ENCODE measurements at places on chromosomes 5 and 9.

GRCh38 chr9:112719241-112719691 is 1.3 kb upstream of the INIP start:
- no peak for DNase-seq

DNA sequence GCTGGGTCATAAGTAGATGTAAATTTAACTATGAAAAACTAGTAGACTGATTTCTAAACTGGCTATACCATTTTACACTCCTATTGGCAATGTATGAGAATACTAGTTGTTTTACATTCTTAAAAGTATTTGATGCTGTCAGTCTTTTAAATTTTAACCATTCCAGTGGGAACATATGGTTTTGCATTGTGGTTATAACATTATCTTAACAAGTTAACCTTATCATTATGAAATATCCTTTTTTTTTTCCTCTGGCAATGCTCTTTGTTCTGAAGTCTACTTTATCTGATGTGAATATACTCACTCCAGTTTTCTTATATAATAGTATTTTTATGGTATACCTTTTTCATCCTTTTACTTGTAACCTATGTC is 548.9 kb upstream of the CLINT1 start:
- no peak for DNase-seq

- no peak for DNase-seq
These were observed 82.4 kb upstream of the IFNK start for GRCh38 chr9:27441741-27442070.

GRCh38 chr9:92180669-92181181 is 65.5 kb upstream of the SPTLC1 start:
- peak; percentile 32 for DNase-seq

GRCh38 chr5:97115932-97116331 is 26.5 kb downstream of the LIX1 start:
- DNase-seq, result no peak

DNA sequence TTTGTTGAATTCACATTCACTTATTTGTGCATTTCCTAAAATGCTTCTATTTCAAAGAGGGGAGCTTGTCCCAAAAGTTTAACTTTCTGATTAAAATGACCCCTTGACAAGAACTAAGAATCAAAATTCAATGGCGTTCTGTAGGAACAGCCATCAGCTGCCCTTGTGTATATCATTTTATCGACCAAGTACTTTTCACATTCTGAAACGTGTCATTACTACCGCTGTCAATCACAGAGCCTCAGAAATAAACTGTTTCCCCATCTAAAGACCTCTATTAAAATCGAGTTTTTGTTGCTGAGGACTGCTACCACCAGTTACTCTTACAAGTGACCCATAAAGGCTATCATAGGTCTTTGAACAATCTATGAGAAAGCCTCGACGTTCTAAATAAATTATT is 1.6 kb upstream of the FOXD1 start:
- DNase-seq, result no peak

DNA sequence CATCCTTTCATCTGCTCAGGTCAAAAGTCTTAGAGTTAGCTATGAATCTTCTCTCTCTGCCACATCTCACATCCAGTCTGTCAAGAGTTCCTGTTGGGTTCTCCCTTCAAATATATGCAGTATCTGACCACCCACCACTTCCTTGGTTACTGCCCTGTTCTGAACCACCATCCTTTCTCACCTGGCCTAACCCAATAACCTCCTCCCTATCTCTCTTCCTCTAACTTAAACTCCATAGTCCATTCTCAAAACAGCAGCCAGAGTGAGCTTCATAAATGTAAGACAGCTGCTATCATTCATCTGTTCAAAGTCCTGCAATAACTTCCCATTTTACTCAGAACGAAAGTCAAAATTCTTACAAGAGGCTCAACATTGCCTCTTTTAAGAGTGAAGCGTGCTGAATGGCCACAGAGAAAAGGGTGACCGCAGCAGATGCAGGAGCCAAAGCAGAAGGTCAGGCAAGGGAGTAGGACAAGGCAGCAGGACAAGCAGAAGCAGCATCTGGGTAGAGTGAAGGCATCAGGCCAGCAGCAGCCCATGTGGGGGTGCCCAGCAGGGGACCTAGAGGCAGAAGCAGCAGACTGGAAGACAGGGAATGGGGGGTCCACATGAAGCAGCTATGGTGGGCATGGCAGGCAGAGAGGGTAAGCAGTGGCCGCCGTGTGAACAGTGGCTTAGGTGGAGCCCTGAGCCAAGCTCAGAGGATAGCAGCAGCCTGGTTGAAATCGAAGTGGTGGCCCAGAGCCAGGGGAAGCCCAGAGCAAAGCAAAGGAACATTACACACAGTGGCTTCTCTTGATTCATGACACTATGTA is 39.3 kb upstream of the CDC42SE2 start:
- DNase-seq, result no peak

DNA sequence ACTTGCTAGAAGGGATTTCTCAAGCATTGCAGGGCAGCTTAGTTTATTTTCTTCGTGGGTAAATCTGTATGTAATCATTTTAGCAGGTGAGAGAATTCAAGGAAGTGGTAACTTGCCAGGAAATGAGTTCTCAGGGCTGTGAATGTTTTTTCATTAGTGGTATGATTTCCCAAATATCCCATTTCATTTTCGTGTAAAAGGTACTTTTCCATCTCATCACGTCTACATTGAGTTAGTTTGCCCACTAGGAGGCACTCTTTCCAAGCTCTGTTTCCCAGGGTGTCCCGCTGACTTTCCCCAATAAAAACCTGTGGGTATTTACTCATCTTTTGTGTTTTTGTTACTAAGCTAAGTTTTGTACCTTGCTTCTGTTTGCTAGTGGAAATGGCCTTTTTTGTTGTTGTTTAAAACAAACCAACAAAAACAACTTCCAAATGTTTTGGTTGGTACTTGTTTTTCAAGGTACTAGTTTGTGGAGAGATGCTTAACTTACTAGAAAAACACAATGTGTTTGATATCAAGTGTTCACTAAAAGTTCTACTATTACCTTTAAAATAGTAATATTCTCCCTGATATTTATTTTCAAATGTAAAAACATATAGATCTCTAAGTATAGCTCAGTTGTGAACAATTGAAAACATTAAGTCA is 373.6 kb downstream of the ADGRV1 start:
- DNase-seq, result peak; percentile 25
